ENCODE measurements at places on chromosomes 7 and 10. TPM values are rescaled to one million over a fixed set of nuclear protein-coding genes. Genes with fewer than 3 reads are reported as not detected.

Gene SCART1
- 3.2 TPM for total RNA-seq

Gene REEP3
- total RNA-seq, result 2.7 TPM

Gene PLAU
- total RNA-seq, result 10.8 TPM

Gene CALML3
- total RNA-seq, result not detected

Gene OAT
- total RNA-seq, result 24.2 TPM

Gene GLI3
- total RNA-seq, result 0.27 TPM

Gene CRPPA
- total RNA-seq, result 2.7 TPM

Gene PON3
- under 0.01 TPM for total RNA-seq

Gene IGFBP1
- total RNA-seq, result under 0.01 TPM

Gene TMEM184A
- total RNA-seq, result 0.27 TPM

Gene SPOCK2
- total RNA-seq, result 31.0 TPM

Gene EPO
- not detected for total RNA-seq

Gene IFIT1B
- under 0.01 TPM for total RNA-seq

Gene SFTPA1
- not detected for total RNA-seq

Gene NME8
- total RNA-seq, result 0.27 TPM

Gene SEC61A2
- 6.7 TPM for total RNA-seq

Gene GHRHR
- not detected for total RNA-seq

Gene PLXDC2
- total RNA-seq, result 38.0 TPM

Gene MYH16
- not detected for total RNA-seq

Gene AUTS2
- total RNA-seq, result 14.8 TPM

Gene C10orf62
- not detected for total RNA-seq

Gene NPSR1
- total RNA-seq, result under 0.01 TPM

Gene ACTR3C
- 26.4 TPM for total RNA-seq

Gene RSBN1L
- total RNA-seq, result 17.0 TPM

Gene WNT8B
- not detected for total RNA-seq

Gene TMEM176A
- 2.4 TPM for total RNA-seq

Gene FLNC
- 0.27 TPM for total RNA-seq

Gene ASZ1
- not detected for total RNA-seq

Gene MPP7
- total RNA-seq, result 7.8 TPM

Gene RBAK
- total RNA-seq, result 3.0 TPM

Gene GIMAP8
- total RNA-seq, result 4.8 TPM
